ENCODE measurements at places on chromosomes 4 and X.

DNA sequence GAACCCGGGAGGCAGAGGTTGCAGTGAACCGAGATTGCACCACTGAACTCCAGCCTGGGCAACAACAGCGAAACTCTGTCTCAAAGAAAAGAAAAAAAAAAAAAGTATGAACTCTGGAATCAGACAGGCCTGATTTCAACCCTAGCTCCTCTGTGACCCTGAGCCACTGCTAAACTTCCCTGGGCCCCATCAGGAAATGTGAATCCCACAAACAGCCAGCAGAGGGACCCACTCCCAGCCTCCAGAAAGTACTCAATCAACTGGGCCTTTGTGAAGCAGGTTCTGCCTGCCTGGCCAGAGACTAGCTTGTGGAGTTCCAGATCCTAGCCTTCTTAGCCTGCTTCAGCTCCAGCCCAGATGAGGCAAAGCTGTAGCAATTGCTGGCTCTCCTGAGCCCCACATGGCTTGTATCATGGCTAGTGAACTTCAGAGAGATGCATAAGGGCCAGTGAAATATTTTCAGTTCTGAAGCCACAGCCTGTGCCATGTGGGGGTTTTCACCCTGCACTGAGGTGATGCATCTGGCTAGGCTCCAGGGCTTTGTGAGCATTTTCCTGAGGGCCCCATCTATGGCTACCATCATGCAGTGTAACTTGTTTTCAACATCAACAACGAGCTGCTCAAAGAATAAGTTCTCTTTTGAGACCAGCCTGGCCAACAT lies 7.2 kb upstream of the IDS start:
- DNase-seq = peak; percentile 54

- DNase-seq = no peak
Observed at GRCh38 chrX:56994375-56995270, 718 bp downstream of the SPIN3 start.

DNA sequence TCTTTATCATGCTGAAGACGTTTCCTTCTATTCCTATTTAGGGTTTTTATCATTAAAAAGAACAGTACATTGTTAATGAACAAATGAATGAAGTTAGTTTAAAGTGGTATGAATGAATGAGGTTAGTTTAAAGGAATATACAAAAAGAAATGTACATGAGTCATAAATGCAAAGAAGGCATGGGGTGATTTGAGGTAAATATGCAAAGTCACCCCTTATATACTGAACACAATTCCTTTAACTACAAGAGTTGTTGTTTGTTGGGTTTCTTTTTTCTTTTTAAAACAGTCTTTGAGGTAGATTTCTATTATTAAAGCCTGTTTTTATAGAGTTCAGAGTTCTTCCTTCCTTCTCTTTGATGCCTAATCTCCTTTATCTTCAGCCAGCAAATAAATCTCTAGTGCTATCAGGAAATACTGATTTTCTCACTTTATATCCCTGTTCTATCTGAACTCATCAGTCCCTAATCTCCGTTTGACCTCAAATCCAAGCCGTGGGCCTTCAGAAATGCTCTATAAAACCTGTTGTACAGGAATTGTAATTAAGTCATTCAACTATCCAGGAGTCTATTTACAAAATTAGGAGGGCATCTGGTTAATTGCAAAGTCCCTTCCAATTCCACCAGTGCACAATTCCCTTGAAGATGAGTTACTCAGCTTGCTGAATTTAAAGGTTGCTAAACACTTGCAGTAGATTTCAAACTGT lies 31.6 kb upstream of the ABCG2 start:
- DNase-seq = no peak

- DNase-seq = no peak
Observed at GRCh38 chr4:180521181-180521580, 1722.0 kb upstream of the TENM3 start.

GRCh38 chrX:129984111-129984958 lies 1.9 kb downstream of the BCORL1 start:
- no peak for DNase-seq

DNA sequence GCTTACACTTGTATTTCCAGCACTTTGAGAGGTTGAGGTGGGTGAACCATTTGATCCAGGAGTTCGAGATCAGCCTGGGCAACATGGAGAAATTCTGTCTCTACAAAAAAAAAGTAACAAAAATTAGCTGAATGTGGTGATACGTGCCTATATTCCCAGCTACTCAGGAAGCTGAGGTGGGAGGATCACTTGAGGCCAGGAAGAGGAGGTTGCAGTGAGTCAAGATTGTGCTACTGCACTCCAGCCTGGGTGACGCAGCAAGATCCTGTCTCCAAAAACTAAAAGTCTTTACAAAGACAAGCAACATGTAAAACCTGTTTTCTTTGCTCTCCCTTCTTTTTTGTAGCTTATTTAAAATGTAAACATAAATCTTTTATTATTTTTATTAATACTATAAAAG lies 1156.1 kb downstream of the FAT4 start:
- DNase-seq = no peak

DNA sequence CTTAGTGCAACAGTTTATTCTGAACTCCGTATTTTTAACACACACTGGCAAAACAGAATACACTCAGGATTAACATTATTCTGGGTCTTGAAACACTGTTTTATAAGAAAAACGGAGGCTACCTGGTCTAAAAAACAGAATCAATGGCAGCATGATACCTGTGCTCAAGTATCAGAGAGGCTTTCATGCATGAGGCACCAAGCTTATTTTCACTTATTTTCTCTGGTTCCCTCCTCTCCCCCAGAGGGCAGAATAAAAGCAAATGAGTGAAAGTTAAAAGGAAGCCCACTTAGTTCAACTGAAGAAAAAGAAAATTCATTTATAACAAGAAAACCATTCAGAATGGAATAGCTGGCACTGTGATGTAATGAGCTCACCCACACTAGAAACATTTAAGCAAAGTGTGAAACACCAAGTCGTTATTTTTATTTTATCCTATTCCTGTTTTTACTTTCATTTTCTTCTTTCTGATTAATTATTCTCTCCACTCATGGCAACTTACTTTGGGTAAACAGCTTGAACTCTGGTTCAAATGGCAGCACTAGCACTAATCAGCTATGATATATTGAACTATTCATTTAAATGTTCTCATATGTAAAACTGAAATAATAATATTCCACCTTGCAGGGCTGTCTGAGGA lies 211.8 kb downstream of the PPP3CA start:
- DNase-seq = no peak

DNA sequence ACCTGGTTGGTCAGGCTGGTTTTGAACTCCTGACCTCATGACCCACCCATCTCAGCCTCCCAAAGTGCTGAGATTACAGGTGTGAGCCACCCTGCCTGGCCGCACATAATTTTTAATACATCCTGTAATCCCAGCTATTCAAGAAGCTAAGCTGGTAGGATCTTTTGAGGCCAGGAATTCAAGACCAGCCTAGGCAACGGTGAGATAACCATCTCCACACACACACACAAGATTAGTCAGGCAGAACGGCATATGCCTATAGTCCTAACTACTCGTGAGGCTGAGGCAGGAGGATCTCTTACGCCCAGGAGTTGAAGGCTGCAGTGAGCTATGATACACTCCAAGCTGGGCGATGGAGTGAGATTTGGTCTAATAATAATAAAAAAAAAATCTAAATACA lies 212.4 kb upstream of the NEIL3 start:
- no peak for DNase-seq

DNA sequence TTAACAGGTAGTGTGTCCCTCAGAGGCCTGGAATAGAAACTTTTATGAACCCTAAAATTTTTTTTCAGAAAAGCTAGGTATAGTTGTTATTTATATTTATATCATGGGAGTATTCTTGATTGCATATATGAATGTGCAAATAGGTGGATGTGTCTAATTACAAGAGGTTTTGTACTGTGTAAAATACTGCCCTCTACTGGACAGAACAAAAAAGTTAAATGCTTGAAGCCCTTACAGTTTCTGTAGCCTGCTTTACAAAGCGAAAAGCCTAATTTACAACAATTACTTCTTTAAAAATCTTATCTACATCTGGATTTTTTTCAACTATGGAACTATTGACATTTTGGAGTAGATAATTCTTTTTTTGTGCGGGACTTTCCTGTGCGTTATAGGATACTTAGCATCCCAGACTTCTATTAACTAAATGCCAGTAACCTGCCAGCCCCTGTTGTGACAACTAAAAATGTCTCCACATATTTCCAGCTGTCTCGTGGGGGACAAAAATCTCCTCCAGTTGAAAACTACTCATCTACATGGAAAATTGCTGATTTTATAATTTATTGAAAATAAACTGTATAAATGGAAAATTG lies 35.1 kb downstream of the ENPEP start:
- DNase-seq = peak; percentile 38

DNA sequence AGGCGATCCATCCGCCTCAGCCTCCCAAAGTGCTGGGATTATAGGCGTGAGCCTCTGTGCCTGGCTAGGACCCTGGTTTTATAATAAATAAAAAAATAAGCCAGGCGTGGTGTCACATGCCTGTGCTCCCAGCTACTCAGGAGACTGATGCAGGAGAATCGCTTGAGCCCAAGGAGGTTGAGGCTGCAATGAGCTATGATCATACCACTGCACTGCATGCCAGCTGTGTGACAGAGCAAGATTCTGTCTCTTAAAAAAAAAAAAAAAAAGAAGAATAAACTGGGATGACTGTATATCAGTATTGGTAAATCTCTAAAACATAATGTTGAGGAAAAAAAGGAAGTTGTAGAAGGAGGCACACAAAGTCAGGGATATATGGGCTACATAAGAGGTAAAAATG lies 45.7 kb upstream of the SLC34A2 start:
- DNase-seq = no peak

GRCh38 chr4:94649381-94650133 lies 108.2 kb upstream of the BMPR1B start:
- no peak for DNase-seq

GRCh38 chr4:137367620-137368019 lies 164.7 kb downstream of the PCDH18 start:
- no peak for DNase-seq

DNA sequence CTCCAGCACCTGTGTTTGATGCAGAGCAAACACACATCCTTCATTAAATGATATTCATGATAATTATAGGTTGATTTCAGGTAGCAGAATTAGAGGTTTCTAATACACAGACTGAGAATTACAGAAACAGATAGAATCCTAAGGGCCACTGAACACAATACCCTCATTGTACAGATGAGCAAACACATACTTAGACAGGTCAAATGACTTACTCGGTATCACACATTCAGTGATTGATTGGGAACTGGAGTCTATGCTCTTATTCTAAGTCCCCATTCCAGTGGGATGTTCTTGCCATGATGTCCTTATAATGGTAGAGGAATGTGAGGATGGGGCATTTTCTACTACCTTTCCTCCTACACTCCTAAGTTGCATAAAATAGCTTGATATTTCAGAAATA lies 70.8 kb downstream of the DCAF8L1 start:
- no peak for DNase-seq

GRCh38 chrX:18871161-18871890 lies 112.6 kb downstream of the PHKA2 start:
- no peak for DNase-seq

- no peak for DNase-seq
Observed at GRCh38 chr4:145891958-145892357, 46.7 kb downstream of the ZNF827 start.

- no peak for DNase-seq
Observed at GRCh38 chrX:30622361-30622760, 30.9 kb upstream of the GK start.

- DNase-seq = no peak
Observed at GRCh38 chr4:152951348-152951747, 15.2 kb downstream of the FHDC1 start.

DNA sequence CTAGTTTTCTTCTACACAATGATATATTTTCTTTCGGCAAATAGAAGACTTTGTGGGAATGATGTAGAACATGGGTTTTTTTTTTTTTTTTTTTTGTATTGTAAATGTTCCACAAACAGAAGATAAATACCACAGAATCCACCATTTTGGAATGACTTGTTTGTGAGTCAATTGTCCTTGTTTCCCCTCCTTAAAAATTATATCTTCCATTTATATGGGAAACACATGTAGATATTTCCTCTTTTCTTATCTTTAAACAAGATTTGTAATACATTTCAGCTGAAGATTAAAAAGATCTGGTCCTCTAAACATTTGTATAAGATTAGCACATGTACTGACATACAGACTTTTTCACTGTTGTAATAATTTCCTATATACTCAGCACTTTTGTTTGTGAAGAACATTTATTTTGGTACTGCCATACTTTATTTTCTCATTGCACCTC lies 304.6 kb downstream of the SPRY1 start:
- no peak for DNase-seq

GRCh38 chrX:24448762-24449250 lies 16.3 kb upstream of the PDK3 start:
- no peak for DNase-seq

- DNase-seq = no peak
Observed at GRCh38 chrX:65712005-65712806, 44.8 kb downstream of the MSN start.

DNA sequence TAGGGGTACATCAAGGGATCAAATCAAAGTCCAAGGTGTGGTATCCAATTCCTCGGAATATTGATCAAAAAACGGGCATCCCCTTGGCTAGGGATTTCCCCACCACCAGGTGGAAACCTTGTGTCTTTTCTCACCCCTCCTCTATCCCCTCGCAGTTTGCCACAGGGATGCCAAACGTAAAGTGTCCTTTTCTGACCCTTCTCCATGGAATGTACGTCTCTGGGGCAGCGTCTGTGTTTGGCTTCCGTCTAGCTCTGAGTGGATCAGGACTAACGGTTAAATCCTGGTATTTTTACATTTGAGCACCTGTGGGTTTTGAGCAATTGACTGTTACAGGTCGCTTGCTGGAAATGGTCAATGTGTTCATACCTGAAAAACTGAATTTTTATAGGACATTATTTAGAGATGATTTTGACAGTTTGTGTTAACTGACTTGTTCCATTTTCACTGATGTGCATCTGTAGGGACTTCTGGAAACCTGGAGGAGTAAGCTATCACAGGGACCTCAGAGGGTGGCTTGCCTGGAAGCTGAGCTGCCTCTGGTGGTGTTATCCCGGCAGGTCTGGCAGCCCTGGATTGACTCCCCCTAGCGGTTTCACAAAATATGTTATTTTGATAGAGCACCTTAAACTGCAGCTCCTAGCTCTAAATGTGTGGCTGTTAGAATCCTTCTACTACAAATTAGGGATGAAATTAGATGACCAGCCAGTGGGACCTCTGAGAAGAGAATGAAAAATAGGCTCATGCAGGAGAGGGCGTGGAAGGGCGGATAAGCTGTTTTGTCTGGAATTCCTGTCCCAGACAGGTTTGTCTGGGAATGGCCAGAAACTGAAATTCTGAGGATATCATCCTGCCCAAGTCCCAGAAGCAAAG lies 8.8 kb upstream of the MGST2 start:
- no peak for DNase-seq

- no peak for DNase-seq
Observed at GRCh38 chr4:14833053-14833452, 169.2 kb upstream of the CPEB2 start.

- no peak for DNase-seq
Observed at GRCh38 chrX:24485976-24486680, 21.0 kb downstream of the PDK3 start.
